ENCODE measurements at places on chromosomes 16 and 17. TPM values are rescaled to one million over a fixed set of nuclear protein-coding genes. Genes with fewer than 3 reads are reported as not detected.

GRCh38 chr16:797686-798085 lies 2.8 kb downstream of the GNG13 start:
- H3K27me3 ChIP-seq = peaks cover 5% of the 10 kb centered on the region
- no peak overlapping the region for H3K4me3 ChIP-seq
- no peak overlapping the region for H3K27ac ChIP-seq
- no peaks in the 10 kb centered on the region for H3K4me1 ChIP-seq

GRCh38 chr16:84531671-84532111 lies 27.2 kb upstream of the MEAK7 start:
- H3K4me1 ChIP-seq = peaks cover 29% of the 10 kb centered on the region
- H3K4me3 ChIP-seq = no peak overlapping the region
- H3K36me3 ChIP-seq = peaks cover 69% of the 10 kb centered on the region
- no peaks in the 10 kb centered on the region for H3K27me3 ChIP-seq
- no peak overlapping the region for H3K27ac ChIP-seq

- no peaks in the 10 kb centered on the region for H3K36me3 ChIP-seq
- H3K27me3 ChIP-seq = peaks cover 7% of the 10 kb centered on the region
- peaks cover 26% of the 10 kb centered on the region for H3K4me1 ChIP-seq
- DNase-seq = no peak
- H3K27ac ChIP-seq = no peak overlapping the region
These were observed 382.2 kb downstream of the ZFHX3 start for GRCh38 chr16:72665701-72666100.

Gene ZP2
- not detected for total RNA-seq

DNA sequence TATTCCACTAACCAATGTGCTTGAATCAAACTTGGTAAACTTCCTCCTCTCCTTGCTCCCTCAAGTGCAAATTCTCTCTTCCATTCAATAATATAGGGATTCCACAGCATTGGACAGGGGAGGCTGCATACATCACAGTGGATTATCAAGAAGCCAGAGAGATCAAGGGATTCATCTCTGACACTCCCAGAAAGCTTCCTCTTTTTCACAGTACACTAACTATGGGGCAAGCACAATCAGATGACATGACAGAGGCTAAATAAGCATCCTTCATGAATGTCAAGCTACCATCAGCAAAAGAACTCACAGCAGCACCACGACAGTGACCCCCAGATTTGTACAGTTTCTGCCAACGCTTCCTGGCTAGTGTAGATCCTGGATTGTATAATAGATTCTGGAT lies 178.4 kb upstream of the C17orf78 start:
- H3K36me3 ChIP-seq = peaks cover 35% of the 10 kb centered on the region
- no peak overlapping the region for H3K4me3 ChIP-seq
- peaks cover 2% of the 10 kb centered on the region for H3K4me1 ChIP-seq
- no peak overlapping the region for H3K27ac ChIP-seq
- H3K27me3 ChIP-seq = no peaks in the 10 kb centered on the region
- DNase-seq = no peak

Gene CCDC78
- total RNA-seq = 8.3 TPM

- no peaks in the 10 kb centered on the region for H3K27me3 ChIP-seq
- no peaks in the 10 kb centered on the region for H3K36me3 ChIP-seq
- DNase-seq = no peak
- peaks cover 30% of the 10 kb centered on the region for H3K4me1 ChIP-seq
- no peak overlapping the region for H3K27ac ChIP-seq
- no peak overlapping the region for H3K4me3 ChIP-seq
These were observed 68.0 kb upstream of the MRTFB start for GRCh38 chr16:14003074-14003570.

DNA sequence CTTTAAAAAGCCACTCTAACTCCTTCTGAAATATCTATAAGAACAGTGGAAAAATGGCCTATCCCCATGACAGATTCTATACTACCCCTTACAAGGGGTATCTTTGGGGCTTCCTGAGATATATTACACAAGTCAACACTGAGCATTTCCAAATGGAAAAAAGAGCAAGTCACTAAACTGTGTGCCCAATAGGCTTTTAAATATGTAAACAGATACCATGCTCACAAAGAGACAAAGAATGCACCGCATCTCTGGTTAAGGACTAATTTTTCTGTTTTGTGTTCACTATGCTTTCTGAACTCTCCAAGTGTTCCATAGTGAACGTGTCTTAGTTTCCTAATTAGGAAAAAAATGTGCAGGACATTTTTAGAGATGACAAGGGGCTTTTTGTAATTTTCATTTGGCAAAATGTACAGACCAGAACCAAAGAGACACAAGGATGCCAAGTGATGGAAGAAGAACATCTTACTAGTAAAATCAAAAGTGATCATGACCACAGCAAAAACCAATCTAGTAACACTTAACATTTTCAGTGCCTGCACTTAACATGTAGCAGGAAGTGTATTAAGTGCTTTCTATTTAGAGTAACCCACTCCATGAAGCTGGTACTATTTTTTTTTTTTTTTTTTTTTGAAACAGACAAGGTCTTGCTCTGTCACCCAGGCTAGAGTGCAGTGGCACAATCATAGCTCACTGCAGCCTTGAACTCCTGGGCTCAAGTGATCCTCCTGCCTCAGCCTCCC lies 21.5 kb downstream of the MYH11 start:
- no peaks in the 10 kb centered on the region for H3K36me3 ChIP-seq
- peak overlapping the region; percentile 14 for H3K27ac ChIP-seq
- peaks cover 9% of the 10 kb centered on the region for H3K4me1 ChIP-seq
- no peak for DNase-seq

- H3K4me3 ChIP-seq = no peak overlapping the region
- H3K27me3 ChIP-seq = peaks cover 2% of the 10 kb centered on the region
- no peaks in the 10 kb centered on the region for H3K36me3 ChIP-seq
- H3K27ac ChIP-seq = no peak overlapping the region
These were observed 198.4 kb downstream of the ANKFN1 start for GRCh38 chr17:56351675-56352074.

DNA sequence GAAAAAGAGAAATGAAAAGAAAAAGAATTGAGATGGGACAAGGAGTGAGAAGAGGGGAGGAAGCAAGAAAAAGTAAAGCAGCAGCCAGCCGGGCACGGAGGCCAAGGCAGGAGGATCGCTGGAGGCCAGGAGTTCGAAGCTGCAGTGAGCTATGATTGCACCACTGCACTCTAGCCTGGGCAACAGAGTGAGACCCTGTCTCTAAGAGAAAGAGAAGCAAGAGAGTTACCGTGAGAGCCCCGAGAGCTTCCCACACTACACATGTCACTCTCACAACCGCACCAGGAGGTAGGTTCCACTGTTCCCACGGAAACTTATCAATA lies 18.8 kb upstream of the LITAF start:
- H3K4me3 ChIP-seq = no peak overlapping the region
- H3K27me3 ChIP-seq = peaks cover 5% of the 10 kb centered on the region
- DNase-seq = no peak
- peaks cover 2% of the 10 kb centered on the region for H3K4me1 ChIP-seq
- no peak overlapping the region for H3K27ac ChIP-seq
- H3K36me3 ChIP-seq = no peaks in the 10 kb centered on the region

Gene SOCS1
- total RNA-seq = 217 TPM

GRCh38 chr17:20091174-20092029 lies 82.2 kb downstream of the SPECC1 start:
- no peak overlapping the region for H3K27ac ChIP-seq
- DNase-seq = no peak
- no peak overlapping the region for H3K4me3 ChIP-seq
- H3K27me3 ChIP-seq = peaks cover 5% of the 10 kb centered on the region

Gene ZNF624
- total RNA-seq = 2.8 TPM

Gene NPIPB6
- total RNA-seq = 2.6 TPM

- DNase-seq = no peak
- H3K4me3 ChIP-seq = no peak overlapping the region
- no peaks in the 10 kb centered on the region for H3K27me3 ChIP-seq
- no peak overlapping the region for H3K27ac ChIP-seq
- no peaks in the 10 kb centered on the region for H3K4me1 ChIP-seq
- H3K36me3 ChIP-seq = no peaks in the 10 kb centered on the region
These were observed 86.1 kb upstream of the SALL1 start for GRCh38 chr16:51237207-51237606.

DNA sequence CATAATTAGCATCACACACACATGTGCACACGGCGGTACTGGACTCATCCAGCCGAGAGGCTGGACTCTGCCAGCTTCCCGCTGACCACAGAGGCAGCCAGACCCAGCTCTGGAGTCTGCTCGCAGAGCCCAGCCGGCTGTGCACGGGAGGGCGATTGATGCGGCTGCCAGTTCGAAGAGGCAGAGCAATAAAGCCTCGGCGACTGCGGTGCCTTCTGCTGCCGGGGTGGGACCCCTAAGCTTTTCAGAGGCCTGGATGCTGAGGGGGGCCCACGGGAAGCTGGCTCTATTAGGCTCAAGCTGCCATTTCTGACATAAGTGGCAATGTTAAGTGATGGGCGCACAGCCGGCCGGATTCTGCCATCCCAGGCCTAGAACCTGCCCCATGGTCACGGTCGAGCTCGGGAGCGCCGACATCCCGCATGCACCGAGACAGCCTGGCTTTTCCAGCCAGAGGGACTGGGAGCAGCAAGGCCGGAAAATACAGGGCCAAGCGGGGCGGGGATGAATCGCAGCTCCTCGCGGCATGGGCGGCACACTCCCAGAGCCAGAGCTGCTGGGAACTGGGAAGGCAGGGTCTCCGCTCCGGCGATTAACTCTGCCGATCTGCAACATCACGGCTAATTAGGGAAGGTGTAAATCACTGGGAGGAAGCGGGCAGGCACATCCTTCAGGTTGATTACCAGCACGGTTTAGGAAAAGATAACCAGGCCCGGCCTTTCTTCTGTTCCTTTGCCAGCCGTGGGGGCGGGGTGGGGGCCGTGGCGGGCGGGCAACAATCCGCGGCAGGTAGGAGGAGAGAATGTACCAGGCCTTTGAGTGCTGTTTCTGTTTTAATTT lies 57.7 kb downstream of the TBC1D16 start:
- H3K27me3 ChIP-seq = peaks cover 2% of the 10 kb centered on the region
- DNase-seq = no peak
- no peaks in the 10 kb centered on the region for H3K36me3 ChIP-seq
- H3K4me1 ChIP-seq = no peaks in the 10 kb centered on the region
- no peak overlapping the region for H3K4me3 ChIP-seq

- DNase-seq = no peak
- H3K36me3 ChIP-seq = peaks cover 21% of the 10 kb centered on the region
- H3K4me1 ChIP-seq = no peaks in the 10 kb centered on the region
- H3K27ac ChIP-seq = no peak overlapping the region
- H3K27me3 ChIP-seq = no peaks in the 10 kb centered on the region
- H3K4me3 ChIP-seq = no peak overlapping the region
These were observed 13.0 kb upstream of the NETO2 start for GRCh38 chr16:47156680-47157215.

DNA sequence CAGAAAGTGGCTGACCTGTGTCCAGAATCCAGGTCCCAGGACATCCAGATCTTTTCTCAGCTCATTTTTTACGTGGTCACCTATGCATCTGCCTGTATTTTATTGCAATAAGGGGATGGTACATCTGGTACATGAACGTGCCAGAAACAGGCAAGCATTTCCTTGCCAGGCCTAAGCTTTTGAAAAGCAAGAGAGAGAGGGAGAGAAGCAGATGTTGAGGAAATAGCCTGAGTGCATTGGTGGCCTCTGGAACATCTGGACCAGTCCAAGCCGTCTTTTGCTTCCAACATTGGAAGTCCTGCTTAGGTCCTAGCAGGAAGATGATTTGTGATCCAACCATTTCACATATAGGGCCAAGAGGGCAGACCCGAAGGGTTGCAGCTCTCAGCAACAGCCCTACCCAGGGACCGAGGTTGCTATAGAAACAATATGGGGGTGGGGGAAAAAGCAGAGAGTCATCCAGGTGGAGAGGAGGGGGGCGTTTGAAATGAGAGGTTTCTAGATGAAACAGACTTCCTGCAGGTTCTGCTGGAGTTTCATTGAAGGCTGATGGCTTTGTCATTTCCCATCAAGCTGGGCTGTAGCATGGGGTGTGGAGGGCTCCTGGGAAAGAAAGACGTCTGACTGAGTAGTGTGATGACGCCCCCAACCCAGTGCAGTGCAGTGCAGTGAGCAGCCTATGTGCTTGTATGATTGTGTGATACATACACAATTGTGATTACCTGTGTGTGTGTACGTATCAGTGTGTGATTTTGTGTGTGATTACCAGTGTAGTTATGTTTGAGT lies 61.6 kb downstream of the SHISA6 start:
- H3K27ac ChIP-seq = no peak overlapping the region
- DNase-seq = no peak
- H3K4me3 ChIP-seq = no peak overlapping the region
- no peaks in the 10 kb centered on the region for H3K4me1 ChIP-seq

DNA sequence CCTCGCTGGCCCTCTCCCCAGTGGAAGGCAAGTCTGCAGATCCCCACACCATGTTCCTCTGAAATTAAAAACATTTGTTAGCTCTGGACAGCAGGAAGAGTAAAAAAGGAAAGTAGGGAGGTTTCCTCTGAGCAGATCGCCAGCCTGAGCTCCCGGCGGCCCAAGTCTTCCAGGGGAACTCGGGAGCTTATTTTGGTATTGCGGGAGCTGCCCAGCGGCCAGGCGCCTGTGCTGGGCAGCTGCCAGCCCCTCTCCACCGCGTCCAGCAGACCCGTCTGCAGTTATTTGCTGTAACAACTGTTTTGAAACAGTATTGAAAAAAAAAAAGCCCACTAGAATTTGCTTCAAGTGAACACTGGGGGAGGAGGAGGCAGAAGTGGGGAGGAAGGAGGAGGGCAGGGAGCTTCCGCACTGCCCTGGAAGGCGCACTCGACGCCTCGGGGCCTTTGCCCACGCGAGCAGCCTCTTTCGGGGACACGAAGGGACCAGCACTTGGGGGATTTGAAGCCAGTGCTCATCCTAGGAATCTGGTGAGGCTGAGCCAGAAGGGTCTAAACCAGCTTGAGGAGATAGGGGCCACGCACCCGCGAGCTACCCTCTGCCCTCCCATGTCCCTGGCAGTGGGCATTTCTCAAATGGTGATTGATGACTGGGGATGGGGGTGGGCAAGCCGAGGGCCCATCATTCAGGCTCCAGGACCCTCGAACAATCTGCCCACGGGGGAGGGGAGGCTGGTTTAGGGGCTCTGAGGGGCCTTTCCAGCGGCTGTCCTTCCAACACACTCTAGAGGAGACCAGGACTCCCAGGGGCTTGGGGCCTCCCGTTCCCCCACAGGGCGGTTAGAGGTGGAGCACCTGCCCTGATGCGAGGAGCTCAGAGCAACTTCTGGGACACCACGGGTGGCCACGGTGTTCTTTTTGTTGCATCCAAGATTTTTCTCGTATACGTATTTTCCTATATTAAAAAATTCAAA lies 3.0 kb upstream of the BAHCC1 start:
- H3K36me3 ChIP-seq = no peaks in the 10 kb centered on the region
- no peak for DNase-seq
- no peak overlapping the region for H3K4me3 ChIP-seq
- peaks cover 48% of the 10 kb centered on the region for H3K27me3 ChIP-seq
- H3K27ac ChIP-seq = no peak overlapping the region

Measured in activated T-helper 2 cell treated with anti-CD3 and anti-CD28 coated beads, Interferon-gamma antibody, Interleukin-2, Interleukin-4, amounts not matched to agents 10 μg/mL and 5 μg/mL and 100 μg/mL, durations not matched to agents 14 hours and 24 hours and 36 hours (primary cell).